ENCODE measurements at places on chromosomes 12 and 14. TPM values are rescaled to one million over a fixed set of nuclear protein-coding genes. Genes with fewer than 3 reads are reported as not detected.

- H3K4me3 ChIP-seq = no peak overlapping the region
- DNase-seq = no peak
- no peaks in the 10 kb centered on the region for H3K36me3 ChIP-seq
- H3K4me1 ChIP-seq = no peaks in the 10 kb centered on the region
- no peaks in the 10 kb centered on the region for H3K27me3 ChIP-seq
Measured at GRCh38 chr12:50331745-50332144, 48.4 kb upstream of the LIMA1 start.

DNA sequence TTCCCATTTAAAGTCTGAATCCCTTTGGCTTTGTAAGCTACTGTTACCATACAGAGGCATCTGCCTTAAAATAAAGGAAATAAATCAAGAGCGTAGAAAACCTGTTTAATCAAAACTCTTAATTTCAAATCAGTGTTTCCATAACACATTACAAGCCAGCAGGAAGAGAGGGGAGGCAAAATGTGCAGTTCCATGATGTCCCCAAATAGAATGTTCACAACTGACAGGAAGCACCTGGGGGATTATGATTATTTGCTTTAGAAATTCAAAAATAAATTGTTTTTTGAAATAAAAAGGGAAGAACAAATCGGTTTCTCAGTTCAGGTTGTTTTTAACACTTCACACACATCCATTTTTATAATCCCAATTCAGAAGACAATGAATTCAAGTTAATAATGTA, 21.4 kb downstream of the SOCS2 start:
- H3K27me3 ChIP-seq = peaks cover 56% of the 10 kb centered on the region
- no peak for DNase-seq
- H3K27ac ChIP-seq = no peak overlapping the region
- no peaks in the 10 kb centered on the region for H3K36me3 ChIP-seq

DNA sequence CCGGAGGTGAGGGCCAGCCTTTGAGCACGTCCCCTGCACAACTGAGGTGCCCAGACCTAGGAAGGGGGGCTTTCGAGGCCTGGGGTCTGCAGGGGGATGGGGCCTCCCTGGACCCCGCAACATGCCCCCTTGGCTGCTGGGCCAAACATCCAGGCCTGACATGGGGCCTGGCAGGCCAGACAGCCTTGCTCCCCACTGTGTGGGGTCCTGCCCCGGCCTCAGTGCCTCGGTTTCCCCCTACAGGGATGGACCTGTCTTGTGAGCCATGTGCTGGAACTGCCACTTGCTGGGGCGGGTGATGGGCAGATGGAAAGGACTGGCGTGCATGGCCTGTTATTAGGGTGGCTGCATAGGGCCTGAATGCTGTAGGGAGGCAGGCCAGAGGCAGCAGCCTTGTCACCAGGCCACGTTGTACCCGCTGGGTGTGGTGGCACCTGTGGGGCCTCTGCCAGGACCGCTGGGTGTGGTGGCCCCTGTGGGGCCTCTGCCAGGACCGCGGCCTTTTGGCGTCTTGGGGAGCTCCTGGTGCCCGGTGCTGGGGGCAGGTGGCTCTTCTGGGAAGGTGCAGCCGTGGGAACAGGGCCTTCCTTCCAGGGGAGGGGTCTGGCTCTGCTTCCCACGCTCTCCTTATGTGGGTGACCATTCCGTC, 20.4 kb downstream of the ASPG start:
- no peak for DNase-seq
- H3K4me1 ChIP-seq = no peaks in the 10 kb centered on the region
- H3K27ac ChIP-seq = no peak overlapping the region
- H3K27me3 ChIP-seq = no peaks in the 10 kb centered on the region

GRCh38 chr12:120685522-120685921, 1.4 kb upstream of the MLEC start:
- peaks cover 22% of the 10 kb centered on the region for H3K4me1 ChIP-seq
- H3K36me3 ChIP-seq = no peaks in the 10 kb centered on the region
- no peaks in the 10 kb centered on the region for H3K27me3 ChIP-seq
- no peak for DNase-seq
- peak overlapping the region; percentile 97 for H3K4me3 ChIP-seq

DNA sequence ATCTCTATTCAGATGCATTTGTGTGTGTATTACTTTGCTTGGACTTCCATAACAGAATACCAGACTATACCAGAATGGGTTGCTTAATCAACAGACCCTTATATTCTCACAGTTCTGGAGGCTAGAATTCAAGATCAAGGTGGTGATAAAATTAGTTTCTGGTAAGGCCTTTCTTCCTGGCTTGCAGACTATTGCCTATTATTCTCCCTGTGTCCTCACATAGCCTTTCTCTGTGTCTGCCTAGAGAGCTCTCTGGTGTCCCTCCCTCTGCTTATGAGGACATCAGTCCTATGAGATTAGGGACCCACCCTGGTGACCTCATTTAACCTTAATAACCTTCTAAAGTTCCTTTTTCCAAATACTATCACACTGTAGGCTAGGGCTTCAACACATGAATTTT, 106.0 kb downstream of the FAR2 start:
- H3K27ac ChIP-seq = peak overlapping the region; percentile 44
- no peak for DNase-seq
- no peak overlapping the region for H3K4me3 ChIP-seq
- H3K36me3 ChIP-seq = peaks cover 10% of the 10 kb centered on the region
- no peaks in the 10 kb centered on the region for H3K27me3 ChIP-seq
- no peaks in the 10 kb centered on the region for H3K4me1 ChIP-seq

DNA sequence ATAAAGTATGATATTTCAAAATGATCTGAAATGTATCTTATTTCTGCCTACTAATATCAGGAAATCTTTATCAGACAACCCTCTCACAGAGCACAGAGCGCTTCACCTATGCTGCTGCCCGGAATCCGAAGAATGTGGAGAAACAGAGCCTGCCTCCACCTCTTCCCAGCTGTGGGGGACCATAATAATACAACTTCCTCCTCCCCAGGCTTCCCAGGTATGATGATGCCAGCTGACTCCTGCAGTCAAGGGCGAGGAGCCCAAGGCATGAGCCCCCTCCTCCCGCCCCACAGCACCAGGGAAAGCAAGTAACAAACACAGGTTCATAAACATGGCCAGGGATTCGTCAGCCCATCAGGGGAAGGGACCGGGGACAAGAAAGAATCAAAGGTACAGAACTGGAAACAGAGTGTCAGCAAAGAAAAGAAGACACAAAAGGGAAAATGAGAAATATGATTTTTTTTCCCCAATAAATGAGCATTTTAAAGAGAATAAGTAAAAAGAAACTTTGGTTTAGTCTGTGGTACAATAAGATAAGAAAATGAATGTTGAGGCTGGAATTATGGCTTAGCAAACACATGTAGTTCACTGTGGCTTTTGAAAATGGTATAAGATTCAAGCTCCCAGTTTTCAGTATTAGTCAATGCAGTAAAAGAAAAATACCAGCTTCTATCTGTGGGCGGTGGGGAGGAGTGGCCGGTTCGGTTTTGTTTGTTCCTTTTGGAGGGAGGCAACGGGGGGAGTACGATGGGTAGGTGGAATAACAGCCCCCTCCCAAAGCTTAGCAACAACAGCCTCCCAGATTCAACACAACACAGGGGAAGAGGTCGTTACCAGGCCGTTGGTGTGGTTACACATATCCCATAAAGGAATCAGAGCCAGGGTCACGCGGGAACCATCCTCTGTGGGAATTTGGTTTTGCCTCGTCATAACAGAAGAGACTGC, 68.3 kb downstream of the SETD3 start:
- H3K36me3 ChIP-seq = no peaks in the 10 kb centered on the region
- no peaks in the 10 kb centered on the region for H3K27me3 ChIP-seq
- peaks cover 41% of the 10 kb centered on the region for H3K4me1 ChIP-seq
- H3K4me3 ChIP-seq = peak overlapping the region; percentile 7

GRCh38 chr12:1881301-1881700, 37.2 kb downstream of the CACNA2D4 start:
- peaks cover 19% of the 10 kb centered on the region for H3K27me3 ChIP-seq
- no peaks in the 10 kb centered on the region for H3K4me1 ChIP-seq
- no peak overlapping the region for H3K4me3 ChIP-seq
- H3K27ac ChIP-seq = no peak overlapping the region
- peak; percentile 62 for DNase-seq

DNA sequence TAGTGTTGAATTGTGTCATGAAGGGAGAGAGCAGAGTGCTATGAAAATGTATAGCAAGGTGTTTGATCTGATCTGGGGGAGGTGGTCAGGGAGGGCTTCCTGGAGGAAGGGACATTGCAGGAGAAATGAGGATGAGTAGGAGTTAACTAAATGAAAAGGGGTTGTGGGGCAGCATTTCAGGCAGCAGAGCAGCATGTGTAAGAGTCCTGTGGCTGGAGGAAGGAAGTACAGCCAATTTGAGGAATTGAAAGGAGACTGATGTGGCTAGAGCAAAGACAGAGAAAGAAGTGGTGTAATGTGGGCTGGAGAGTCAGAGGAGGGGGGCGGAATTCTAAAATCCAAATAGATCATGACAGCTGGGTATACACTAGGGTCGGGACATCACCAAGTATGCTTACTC, 20.5 kb downstream of the NPC2 start:
- H3K27ac ChIP-seq = no peak overlapping the region
- H3K4me3 ChIP-seq = no peak overlapping the region
- H3K27me3 ChIP-seq = no peaks in the 10 kb centered on the region
- no peak for DNase-seq
- H3K36me3 ChIP-seq = peaks cover 13% of the 10 kb centered on the region

DNA sequence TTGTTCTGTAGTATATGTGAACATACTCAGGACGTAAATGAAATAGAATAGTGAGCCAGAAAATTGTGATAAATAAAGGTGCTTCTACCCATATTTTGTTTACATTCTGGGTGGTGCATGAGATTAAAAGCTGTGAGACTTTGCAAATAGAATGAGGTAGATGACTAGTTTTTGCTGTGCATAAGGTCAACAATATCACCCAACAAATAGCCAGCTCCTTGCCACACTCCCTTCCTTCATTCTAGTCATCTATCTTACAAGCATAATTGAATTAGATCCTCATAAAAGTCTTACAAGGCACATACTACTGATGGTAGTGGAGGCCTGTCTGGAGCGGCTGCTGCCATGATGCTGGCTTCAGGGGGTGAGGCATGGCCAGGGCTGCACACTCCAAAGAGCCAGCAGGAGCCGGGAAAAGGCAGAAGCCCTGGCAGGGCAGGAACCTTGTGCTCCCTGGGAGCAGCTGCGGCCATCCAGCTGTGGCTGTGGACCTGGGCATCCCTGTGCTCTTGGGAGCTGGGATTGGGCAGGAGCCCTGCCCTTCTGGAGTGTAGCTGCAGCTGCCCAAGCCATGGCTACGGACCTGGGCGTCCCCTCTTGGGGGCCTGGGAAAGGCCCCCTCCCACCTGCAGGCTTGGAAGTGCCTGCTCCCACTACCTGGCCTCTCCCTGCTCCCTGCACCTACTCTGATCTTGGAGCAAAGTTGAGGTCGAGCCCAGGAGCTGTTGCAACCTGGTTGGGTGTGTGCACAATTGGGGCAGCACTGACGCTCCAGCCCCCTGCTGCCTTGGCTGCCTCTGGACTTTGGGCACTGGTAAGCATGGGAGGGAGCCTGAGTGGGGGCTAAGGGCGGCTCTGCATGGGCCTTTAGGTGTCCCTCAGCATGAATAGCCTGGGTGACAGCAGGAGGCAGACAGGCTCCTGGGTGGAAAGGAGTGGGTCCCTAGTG, 112.8 kb downstream of the DACT1 start:
- H3K36me3 ChIP-seq = no peaks in the 10 kb centered on the region
- no peak for DNase-seq
- peaks cover 35% of the 10 kb centered on the region for H3K4me1 ChIP-seq
- no peaks in the 10 kb centered on the region for H3K27me3 ChIP-seq

DNA sequence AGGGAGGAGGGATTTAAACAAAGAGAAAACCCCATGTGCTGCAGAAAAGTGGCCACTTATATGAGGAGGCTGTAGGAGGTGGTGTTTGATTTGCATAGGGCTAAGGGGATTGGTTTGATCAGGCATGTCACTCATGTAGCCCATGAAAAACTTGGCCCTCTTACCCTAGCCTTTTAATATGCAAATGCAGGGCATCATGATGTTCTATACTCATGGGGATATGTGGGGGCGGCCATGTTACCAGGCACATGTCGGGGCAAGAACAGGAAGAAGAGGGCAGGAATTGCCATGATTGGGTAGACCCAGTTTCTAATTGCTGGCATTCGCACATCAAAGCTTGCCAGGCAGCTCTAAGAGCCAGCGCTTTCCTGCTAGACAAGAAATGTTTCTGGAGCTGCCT, 28.8 kb downstream of the KLRK1 start:
- H3K4me1 ChIP-seq = peaks cover 5% of the 10 kb centered on the region
- peak overlapping the region; percentile 17 for H3K4me3 ChIP-seq
- H3K27ac ChIP-seq = no peak overlapping the region
- peaks cover 9% of the 10 kb centered on the region for H3K36me3 ChIP-seq
- H3K27me3 ChIP-seq = no peaks in the 10 kb centered on the region

DNA sequence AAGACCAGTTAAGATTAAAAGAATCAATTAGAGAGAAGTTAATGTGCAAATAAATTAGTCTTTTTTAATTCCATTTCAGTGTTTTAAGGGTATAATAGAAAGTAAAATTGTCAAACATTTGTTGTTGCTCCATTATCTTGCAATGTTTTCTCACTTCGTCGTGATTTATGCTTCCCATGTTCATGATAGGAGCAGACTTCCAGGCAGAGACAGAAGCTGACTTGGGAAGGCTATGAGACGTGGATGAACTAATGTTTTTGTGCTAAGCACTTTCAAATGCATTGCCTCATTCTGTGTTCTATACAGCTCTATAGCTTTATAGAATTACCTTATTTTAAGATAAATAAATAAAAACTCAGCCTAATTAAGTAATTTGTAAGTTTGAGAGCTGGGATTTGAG, 226.2 kb downstream of the PIK3C2G start:
- no peak overlapping the region for H3K27ac ChIP-seq
- H3K36me3 ChIP-seq = peaks cover 5% of the 10 kb centered on the region
- no peak overlapping the region for H3K4me3 ChIP-seq
- DNase-seq = no peak
- H3K4me1 ChIP-seq = peaks cover 4% of the 10 kb centered on the region

- H3K27ac ChIP-seq = no peak overlapping the region
- no peaks in the 10 kb centered on the region for H3K36me3 ChIP-seq
- H3K4me3 ChIP-seq = no peak overlapping the region
- no peak for DNase-seq
- H3K27me3 ChIP-seq = no peaks in the 10 kb centered on the region
Measured at GRCh38 chr12:43120150-43120549, 431.9 kb downstream of the ADAMTS20 start.

GRCh38 chr12:13171921-13172859, 24.3 kb upstream of the EMP1 start:
- H3K4me3 ChIP-seq = peak overlapping the region; percentile 78
- no peaks in the 10 kb centered on the region for H3K27me3 ChIP-seq
- peaks cover 21% of the 10 kb centered on the region for H3K4me1 ChIP-seq
- no peaks in the 10 kb centered on the region for H3K36me3 ChIP-seq
- no peak for DNase-seq

DNA sequence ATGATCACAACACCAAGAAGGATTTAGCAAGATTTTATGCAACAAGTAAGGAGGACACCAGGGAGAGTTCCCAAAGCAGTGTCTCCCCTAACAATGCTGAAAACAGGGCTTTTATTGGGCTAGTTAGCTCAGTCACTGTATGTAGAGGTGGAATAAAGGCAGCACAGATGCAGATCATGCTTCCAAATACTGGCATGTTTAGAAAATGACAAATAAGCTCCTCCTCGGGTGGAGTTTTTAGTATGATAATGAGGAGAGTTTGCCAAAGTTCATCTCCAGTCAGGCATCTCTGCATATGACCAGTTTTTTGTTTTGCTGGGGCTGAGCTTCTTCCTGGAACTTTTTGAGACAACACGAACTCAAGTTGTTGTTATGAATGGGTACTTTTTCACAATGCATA, 4.4 kb upstream of the AVPR1A start:
- peaks cover 15% of the 10 kb centered on the region for H3K4me1 ChIP-seq
- H3K36me3 ChIP-seq = no peaks in the 10 kb centered on the region
- peaks cover 42% of the 10 kb centered on the region for H3K27me3 ChIP-seq
- H3K27ac ChIP-seq = no peak overlapping the region
- no peak for DNase-seq

LRRC23 gene
- total RNA-seq = 20.0 TPM

CEBPE gene
- total RNA-seq = not detected

SLC35E3 gene
- total RNA-seq = 10.7 TPM

KRT2 gene
- total RNA-seq = not detected

CDH24 gene
- total RNA-seq = 7.9 TPM

AGAP2 gene
- 0.33 TPM for total RNA-seq
